ENCODE measurements at places on chromosomes 7 and 10.
A peak's percentile ranks its signal among the peaks of the same experiment; 100 is the strongest.

GRCh38 chr10:11131112-11131639 is 113.5 kb downstream of the CELF2 start:
- DNase-seq, result no peak

DNA sequence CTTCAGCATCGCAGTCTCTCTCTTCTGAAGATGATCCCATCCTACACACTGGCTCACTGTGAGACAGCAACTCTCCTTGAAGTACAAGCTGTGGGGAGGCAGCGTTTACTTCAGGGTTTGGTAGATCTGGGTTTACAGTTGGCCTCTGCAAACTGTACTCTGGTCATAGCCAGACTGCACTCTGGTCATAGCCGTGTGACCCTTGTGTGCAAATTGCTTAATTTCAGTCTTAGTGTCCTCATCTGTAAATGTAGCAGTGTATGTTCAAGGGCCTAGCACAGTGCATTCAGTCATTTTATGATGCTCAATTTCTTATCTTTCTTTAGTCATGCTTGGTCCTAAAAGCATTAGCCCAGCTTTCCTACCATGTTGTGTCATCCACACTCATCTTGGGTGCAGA is 188.2 kb downstream of the LRMDA start:
- no peak for DNase-seq

DNA sequence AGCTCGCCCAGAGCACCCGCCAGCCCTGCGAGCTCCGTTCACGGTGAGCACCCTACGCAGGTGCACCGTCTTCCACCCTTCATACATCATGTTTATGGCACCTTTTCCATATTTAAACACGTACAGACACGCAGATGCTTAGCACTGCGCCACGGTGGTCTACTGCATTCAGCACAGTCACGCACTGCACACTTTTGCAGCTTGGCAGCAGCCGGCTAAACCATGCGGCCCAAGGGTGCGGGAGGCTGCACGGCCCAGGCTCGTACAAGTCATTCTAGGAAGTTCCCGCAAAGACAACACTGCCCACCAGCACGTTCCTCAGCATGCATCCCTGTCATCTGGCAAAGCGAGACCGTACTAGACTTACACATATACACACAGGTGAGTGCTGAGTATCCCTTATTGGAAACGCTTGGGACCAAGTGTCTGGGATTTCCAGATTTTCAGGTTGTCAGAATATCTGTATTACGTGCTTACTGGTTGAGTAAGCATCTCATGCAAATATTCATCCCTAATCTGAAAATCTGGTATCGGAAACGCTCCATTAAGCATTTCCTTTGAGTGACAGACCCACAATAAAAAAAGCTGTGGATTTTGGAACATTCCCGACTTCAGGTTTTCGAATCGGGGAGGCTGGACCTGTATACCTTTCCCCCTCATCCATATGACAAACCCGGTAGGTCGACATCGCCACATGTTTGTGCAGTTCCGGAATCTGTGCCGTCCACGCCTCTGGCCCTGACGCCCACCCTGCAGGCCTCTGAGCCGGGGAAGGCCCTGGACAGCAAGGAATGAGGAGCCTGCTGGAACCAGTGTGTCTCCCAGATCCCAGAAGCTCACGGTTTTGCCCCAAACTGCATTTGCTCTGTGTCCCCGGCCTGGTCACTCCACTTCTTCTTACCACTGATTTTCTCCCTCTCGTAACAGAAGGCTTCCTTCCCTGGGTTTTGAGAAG is 222.2 kb downstream of the ELFN1 start:
- DNase-seq, result no peak

GRCh38 chr7:107711301-107711700 is 32.6 kb upstream of the CBLL1 start:
- no peak for DNase-seq

GRCh38 chr7:15481132-15481531 is 80.7 kb downstream of the AGMO start:
- no peak for DNase-seq

DNA sequence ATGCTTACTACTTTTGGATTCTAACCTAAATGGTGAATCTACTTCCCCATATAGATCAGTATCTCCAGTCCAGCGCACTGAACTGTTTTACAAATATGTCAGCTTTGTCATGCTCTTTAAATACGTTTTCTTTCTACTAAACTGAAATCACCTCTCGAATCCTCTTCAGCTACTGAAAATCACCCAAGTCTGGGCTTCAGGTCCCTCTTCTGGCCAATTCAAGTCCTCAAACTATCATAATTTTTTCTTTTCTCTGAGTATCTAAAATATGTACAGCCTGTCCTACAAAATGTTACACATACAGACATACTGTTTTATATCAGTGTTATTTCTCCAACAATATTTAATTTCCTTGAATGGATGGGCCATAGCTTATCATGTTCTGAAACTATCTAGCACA is 84.2 kb downstream of the CACNA2D1 start:
- DNase-seq, result no peak

DNA sequence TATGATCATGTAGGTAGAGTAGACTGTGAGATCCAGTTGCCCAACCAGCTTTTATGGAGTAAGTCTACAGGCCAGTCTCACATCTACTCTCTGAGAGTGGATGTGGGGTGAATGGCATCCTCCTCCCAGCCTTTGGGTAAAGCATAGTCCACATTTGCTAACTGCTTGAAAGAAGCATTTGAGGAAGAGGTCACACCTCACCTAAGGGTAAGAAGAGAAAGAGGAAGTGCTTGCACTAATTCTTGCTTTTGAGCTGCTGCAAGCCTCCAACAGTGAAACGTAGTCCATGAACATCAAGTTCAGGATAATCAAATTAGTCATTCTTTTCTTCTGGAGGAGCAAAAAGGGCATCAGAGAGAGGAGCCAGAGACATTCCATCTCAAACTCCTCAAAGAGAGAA is 93.9 kb upstream of the AGR3 start:
- DNase-seq, result no peak

GRCh38 chr10:74658511-74658910 is 167.9 kb upstream of the KAT6B start:
- no peak for DNase-seq

DNA sequence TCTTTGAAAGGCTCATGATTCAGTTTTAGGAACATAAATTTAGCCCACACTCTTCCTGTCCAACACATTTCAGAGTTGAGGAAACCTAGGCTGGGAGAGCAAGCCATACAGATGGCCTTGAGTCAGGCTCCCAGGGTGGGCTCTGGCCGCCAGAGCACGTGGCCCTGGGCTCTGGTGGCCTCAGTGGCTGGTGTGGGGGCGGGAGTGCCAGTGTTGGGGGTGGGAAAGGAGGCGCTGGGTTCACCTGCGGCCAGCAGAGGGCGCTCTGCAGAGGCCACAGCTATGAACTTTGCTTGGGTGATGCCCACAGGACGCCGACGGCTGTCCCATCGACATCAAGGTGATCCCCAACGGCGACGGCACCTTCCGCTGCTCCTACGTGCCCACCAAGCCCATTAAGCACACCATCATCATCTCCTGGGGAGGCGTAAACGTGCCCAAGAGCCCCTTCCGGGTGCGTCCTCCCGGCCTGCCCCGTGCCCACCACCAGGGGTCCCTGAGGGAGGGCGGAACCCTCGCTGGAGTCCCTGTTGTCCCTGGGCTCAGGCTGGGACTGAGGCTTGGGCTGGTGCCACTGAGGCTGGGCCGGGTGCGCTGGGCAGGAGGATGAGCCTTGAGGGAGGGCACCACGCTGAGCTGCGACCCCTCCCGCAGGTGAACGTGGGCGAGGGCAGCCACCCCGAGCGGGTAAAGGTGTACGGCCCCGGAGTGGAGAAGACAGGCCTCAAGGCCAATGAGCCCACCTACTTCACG is 11.9 kb downstream of the FLNC start:
- DNase-seq, result no peak

DNA sequence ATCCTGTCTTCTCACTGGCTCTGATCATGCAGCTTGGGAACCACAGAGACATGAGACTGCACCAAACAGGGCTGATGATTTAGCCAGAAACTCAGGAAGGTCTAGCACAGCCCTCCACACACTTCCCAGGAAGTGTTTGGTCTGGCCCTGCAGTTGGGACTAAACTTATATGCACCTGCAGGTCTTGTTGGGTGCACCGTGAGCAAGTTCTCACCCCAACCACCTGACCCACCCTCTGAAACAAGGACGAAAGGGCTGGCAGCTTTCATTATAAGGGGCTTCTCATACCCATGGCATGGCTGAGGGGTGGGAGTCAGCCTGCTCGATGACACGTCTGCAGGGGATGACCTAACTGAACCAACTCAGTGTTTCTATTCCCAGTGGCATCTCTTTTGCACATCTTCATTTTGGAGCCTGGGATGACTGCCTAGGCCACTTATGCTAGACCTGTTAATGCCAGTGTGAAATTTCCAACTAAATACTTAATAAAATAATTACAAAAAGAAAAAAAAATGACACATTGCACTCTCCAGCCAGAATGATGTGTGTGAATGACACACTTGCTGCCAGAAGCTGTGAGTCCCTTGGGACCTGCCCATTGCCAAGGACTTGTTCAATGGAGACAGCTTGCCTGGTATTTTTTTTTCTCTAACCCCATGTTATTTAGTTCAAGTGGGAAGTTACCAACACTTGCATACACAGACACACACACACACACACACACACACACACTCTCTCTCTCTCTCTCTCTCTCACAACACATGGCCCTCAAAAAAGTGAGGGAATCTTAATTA is 102.6 kb downstream of the NEURL1 start:
- peak; percentile 13 for DNase-seq

DNA sequence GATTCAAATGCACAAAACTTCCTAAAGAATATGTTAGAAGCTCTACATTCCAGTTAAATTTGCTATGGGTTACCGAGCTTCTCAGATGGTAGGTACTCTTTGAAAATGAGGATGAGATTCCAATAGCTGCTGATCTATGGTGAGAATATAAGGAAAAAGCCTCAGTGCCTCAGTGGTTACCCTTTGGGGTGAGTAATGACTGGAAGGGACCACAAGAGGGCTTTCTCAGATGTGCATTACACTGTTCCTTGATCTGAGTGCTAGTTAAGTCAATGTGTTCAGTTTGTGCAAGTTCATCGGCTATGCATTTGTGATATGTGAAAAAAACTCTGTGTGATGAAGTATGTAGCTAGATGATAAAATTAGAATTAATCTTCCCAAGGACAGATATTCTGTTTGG is 3.5 kb downstream of the NRCAM start:
- DNase-seq, result peak; percentile 20

GRCh38 chr10:51215951-51216834 is 141.9 kb downstream of the PRKG1 start:
- DNase-seq, result no peak

DNA sequence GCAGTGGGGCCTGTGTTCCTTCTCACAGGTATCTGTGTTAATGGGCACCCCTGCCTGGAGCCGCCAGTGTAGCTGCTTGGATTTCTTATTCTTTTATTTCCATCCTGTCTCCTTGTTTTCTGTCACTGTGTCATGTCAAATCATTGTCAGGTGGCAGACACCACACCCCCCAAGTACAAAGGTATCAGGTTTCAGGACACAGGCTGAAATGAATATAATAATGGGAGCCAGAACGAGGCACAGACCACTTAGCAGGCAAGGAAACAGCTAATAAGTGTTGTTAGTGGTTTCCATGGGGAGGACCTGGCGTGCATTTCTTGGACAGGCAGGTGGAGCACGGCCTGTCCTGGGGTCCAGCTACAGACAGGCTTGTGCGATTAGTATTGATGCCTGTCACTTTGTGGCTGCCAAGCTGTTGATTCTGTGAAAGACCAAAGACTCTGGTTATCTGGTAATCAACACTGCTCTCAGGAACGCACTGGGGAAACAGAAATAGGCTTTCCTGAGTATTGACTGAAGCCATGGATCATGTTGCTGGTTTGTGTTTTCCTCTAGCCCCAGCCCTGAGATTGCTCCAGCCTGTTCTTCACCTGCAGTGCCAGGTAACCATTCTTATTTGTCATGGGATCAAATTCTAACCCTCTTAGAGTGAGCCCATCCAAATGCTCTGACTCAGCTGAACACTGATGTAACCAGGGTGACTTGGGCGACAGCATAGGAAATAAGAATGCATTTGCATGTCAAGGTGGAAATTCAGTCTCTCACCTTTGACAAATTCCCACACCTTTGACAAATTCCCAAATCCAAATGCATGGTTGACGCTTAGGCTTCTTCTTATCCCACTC is 1002.0 kb downstream of the LRMDA start:
- peak; percentile 83 for DNase-seq

DNA sequence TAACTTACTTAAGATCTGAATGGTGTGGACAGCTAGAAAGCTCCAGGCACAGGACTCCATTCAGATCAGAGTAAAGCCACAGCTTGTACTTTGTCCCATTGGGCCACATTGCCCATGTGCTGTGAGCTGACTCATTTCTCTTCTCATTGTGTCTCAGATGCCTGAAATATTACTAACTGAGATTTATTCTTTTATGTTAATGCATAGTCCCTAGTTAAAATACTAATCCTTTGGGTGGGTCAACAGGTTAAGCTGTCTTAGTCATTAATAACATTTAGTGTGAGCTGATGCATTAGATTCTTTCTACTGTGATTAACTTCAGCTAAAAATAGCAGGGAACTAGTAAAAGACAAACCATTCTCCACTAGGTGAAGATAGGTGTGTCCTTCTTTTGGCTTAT is 104.7 kb upstream of the ARMC3 start:
- DNase-seq, result no peak

GRCh38 chr7:140638173-140638791 is 2.3 kb downstream of the DENND2A start:
- DNase-seq, result no peak

- DNase-seq, result no peak
Observed at GRCh38 chr7:123823898-123824753, 20.8 kb upstream of the HYAL4 start.

DNA sequence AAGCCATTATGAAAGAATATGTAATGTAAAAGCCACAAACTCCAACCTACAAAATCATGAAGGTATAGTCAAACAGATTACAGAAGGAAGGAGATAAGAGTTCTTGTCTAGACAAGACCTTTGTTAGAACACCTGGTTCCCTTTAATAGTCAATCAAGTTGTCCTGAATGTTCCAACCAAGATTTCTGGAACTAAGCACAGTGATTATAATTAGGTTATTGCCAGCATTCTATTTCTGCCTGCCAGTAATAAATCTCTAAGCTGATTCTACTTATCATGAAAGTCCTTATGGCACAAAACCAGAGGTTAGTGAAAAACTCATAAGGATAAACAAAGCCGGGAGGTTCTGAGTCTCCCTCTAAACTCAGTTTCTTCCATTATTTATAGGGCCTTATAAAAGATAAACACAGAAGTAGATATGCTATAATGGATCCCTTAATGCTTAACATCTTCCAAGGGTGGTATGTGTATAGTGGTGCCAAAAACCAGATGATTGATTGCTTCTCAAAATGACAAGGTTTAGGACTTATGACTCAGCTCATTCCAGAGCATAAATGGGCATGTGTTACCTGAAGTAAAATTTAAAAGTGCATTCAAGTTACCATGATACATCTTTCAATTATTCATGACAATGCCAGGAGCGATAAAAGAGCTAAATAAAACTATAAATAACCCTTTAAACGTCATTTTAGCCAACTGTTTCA is 237.2 kb downstream of the CSTF2T start:
- no peak for DNase-seq

Measured in NCI-H2107 (cell line).